ENCODE measurements at places on chromosomes 4 and X.

DNA sequence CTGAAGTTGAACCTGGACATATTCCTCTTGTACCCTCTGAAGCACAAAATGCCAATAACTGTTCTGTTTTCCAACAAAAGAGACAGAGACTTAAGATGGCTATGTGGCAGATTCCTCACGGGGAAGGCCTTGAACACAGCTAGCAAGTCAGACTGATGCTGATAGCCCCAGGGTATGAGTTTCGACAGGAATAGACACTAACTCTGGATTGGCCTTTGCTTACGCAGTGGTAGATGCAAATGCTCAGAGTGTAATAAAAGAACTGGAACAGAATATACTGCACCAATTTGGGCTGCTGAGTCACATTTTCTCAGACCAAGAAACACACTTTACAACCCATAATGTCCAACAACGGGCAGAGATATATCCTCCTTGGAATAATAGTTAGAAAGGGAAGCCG, 173.8 kb downstream of the DLG3 start:
- no peak for DNase-seq

- DNase-seq = no peak
Measured at GRCh38 chrX:72037601-72038000, 94.1 kb downstream of the RTL5 start.

DNA sequence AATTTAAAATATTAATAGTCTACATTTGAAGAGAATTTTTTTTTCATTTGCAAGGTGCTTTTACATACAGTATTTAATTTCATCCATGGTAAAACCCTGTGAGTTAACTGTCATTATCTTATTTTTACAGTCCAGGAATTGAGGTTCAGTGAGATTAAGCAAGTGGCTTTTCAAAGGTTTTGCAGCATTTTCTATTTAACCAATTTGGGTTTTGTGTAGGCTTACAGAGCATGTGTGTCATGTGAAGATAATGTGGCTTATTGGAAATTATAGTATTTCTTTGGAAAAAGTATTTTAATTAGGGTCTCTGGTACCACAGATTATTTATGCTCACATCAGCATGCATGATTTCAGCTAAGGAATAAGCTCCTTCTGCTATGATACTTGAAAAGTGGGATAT, 4.5 kb downstream of the XK start:
- DNase-seq = no peak

GRCh38 chrX:19798423-19798822, 89.0 kb downstream of the SH3KBP1 start:
- DNase-seq = no peak

- DNase-seq = no peak
Measured at GRCh38 chr4:116027311-116027710, 913.9 kb upstream of the NDST4 start.

GRCh38 chrX:118773782-118774181, 46.4 kb downstream of the IL13RA1 start:
- DNase-seq = no peak

- peak; percentile 18 for DNase-seq
Measured at GRCh38 chr4:151659601-151660364, 101.0 kb downstream of the GATB start.

- no peak for DNase-seq
Measured at GRCh38 chr4:125368146-125368545, 53.4 kb downstream of the FAT4 start.

DNA sequence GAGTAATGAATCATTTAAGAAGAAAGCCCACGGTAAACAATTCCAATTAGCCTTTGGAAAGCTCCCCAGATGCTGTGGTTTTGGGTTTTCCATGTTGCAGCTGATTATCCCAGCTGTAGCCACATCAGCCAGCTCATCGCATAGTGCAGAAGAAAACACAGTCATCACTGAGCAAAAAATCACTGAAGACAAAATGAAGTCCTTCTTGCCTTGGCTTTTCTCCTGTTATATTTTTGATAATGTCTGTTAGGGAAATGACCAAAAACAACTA, 193.0 kb upstream of the C1QTNF7 start:
- no peak for DNase-seq

- DNase-seq = no peak
Measured at GRCh38 chr4:1285790-1286553, 3.7 kb upstream of the MAEA start.

- DNase-seq = peak; percentile 59
Measured at GRCh38 chr4:3724319-3725231, 41.6 kb upstream of the ADRA2C start.

GRCh38 chr4:7653510-7654369, 219.0 kb upstream of the PSAPL1 start:
- no peak for DNase-seq

DNA sequence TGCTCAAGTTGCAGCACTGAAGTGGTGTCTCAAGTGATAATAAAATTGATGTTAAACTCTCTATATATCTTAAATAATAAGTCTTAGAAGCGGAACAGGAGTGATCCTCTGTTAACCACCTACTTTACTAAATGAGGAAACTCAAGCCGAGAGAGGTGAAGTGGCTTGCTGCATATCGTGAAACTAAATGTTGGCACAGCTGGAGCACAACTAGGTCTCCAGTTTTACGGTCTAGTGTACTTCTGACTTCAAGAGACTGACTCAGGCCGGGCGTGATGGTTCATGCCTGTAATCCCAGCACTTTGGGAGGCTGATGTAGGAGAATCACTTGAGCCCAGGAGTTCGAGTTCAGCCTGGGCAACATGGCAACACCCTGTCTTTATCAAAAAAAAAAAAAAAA, 35.5 kb upstream of the PLS3 start:
- DNase-seq = no peak

DNA sequence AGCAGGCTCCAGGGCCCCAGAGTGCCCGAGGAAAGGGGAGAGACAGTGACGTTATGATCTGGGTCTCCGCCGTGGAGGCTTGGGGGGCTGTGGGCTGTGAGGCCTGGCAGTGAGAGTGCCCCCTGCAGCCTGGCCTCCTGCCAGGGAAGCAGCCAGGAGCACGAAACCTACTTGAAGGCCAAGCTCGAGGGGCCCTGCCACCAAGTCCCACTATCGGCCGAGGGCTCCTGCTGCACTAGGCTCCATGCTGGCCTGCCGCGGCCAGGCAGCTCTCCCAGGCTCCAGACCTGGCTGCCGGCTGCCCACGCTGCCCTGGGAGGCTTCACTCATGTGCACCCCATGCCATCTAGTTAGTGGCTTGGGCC, 18.7 kb downstream of the FLNA start:
- no peak for DNase-seq

DNA sequence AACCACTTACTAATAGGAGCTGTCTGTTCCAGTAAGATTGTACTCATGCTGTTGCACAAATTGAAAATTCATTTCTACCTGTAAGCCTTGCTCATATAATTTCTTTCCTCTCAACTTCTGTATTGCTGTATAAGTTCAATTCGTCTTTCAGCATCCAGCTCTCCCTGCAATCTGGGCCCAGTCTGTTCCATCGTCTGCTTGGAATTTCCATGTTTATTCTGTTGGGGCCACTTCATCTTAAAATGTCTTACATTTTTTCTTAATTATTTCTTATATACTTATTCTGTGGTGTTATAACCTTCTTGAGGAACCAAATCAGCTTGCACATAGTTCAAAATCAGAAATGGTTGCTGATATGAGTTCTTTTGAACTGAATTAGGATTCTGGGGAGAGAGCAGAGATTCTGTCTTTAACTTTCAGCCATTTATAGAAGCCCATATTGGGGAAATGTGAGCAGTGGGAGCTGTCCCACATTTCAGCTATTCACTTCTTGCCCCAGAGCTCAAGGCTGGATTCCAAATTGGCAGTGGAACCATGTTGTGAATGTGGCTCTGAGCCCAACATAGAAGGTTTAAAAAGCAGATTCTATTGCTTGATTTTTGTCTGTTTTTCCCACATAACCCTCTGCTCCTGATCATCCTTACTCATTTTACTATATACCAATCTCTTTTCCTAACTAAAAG, 291.9 kb downstream of the BMPR1B start:
- no peak for DNase-seq

GRCh38 chr4:129998436-129999150, 902.6 kb downstream of the C4orf33 start:
- no peak for DNase-seq

DNA sequence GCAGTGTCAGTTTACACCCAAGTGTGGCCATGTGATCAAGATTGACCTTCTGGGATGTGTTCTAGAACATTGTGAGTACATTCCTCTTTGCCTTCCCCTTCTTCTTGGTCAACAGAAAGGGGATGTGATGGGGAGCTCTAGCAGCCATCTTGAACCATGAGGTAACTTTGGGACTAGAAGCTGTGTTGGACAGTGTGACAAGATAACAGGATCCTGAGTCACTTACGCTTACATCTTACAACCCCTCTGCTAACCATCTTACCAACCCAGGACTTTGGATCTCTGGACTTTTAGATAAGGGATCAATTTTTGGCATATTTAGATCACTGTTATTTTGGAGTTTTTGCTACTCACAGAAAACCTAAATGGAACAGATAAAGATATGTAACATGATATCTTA, 625.6 kb downstream of the BCOR start:
- no peak for DNase-seq

GRCh38 chr4:3708103-3708510, 58.1 kb upstream of the ADRA2C start:
- no peak for DNase-seq

DNA sequence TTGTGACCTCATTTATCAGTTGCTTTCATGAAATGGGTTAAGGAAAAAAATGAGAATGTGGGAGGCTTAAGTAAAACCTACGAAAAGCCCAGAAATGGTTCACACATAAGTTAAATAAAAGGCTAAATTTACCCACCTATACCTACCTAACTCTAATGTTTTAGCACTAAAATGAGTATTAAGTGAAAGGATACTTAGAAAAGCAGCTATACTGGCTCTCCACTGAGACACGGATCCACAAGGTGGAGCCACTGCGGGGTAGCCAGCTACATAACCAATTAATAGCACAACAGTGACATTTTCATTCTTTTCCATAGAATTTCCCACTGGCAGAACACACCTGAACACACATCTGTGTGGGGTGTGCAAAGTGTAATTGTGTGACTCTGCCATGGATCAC, 101.9 kb downstream of the MAML3 start:
- DNase-seq = no peak

- DNase-seq = peak; percentile 51
Measured at GRCh38 chr4:77104791-77105540, 29.2 kb upstream of the CCNI start.

DNA sequence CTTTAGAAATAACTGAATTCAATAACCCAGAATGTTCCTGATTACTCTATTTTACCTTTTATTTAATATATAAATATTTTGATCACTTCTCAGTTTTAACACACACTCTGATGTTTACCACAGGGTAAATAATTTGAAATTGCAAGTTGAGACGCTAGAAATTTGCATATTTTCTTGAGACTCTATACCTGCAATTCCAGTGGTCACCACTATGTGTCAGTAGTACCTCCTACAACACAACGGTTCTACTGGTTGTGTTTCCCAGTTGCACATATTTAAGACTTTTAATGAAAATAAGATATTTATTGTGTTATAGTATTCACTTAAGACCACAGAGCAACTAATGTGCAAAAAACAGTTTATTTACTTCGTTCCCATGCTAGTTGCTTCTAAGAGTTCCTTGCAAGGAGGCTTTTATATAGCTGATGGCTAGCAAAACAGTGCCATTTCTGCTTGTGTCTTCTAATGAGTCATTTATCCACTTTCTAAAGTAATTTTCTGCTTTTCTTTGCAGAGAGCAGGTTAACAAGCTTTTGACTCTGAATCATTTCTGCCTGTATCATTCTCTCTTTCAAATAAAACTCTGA, 98.9 kb upstream of the PDLIM3 start:
- DNase-seq = no peak

GRCh38 chr4:73800206-73800605, 36.3 kb upstream of the CXCL6 start:
- no peak for DNase-seq

- DNase-seq = no peak
Measured at GRCh38 chrX:153640736-153641575, 6.0 kb upstream of the DUSP9 start.

DNA sequence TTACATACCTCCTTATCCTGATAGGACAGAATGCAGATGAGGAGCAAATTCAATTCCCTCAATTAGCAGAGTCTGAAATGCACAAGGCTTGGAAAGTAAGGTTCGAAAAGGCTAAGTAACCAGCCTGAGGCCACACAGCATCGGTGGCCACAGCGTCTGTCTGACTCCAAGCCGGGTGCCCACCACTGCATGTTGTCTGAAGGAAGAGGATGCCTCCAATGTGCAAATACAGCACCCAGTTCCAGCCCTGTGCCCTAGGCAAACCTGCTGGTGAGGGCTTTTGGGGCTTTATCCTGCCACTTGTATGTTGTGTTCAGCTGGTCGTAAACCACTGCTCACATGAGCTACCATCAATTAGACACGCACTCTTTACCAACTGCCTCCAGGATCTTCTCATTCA, 48.6 kb upstream of the PPP2R2C start:
- DNase-seq = no peak

- DNase-seq = no peak
Measured at GRCh38 chr4:139555705-139556070, 331 bp downstream of the SETD7 start.

GRCh38 chr4:145283909-145284308, 103.5 kb upstream of the OTUD4 start:
- no peak for DNase-seq

DNA sequence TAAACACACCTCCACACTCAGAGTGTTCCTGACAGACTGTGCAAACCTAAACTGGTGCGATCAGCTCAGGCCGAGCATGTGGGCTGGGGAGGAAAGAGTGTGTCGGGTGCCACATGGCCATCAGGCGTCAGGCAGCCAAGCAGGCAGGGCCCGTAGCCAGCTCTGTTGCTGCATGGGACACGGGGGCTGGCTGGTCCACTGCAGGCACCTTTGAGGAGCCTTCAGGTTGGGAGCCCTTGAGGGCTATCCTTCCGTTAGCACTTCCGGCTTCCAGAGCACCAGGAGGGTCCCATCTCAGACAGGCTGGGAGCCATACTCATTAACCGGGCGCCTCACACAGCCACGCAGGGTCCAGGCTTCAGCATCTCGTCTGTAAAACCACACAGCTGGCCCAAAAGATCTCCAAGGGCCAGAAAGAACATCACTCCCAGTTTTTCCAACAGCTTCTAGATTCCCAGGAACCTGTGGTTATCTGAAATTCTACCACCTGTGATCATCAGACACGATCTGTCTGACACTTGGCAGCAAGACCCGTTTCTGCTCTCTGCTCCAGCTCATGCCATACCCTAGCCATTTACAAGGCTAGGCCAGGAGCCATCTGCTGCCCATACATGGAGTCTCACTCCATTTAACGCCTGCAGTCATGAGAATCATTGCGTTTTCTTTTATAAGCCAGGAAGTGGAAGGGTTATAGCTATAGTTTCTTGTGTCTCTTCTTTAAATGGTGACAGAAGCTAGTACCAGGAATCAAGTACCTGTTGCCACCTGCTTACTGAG, 87.5 kb downstream of the NSUN7 start:
- no peak for DNase-seq

GRCh38 chr4:4868758-4869723, 9.6 kb downstream of the MSX1 start:
- no peak for DNase-seq

Measured in right kidney (tissue), 9 donors.